Right ventricle myocardium inferior (tissue), 1 donor: ENCODE measurements at places on chromosomes 1 and 21. TPM values are rescaled to one million over a fixed set of nuclear protein-coding genes. Genes with fewer than 3 reads are reported as not detected.
A peak's percentile ranks its signal among the peaks of the same experiment; 100 is the strongest.

Gene LIPI
- total RNA-seq, result not detected

Gene MYOG
- not detected for total RNA-seq

Gene LRRN2
- 1.5 TPM for total RNA-seq

Gene MATN1
- not detected for total RNA-seq

Gene RBM11
- 0.14 TPM for total RNA-seq

- DNase-seq, result no peak
Measured at GRCh38 chr21:41927727-41928409, 25.9 kb downstream of the C2CD2 start.

GRCh38 chr1:151047591-151047924 is at the start of gene C1orf56:
Gene C1orf56 (plus strand): TSS chr1:151047751. CDS start chr1:151047848, 97 bp downstream.
- peak; percentile 85 for DNase-seq

- DNase-seq, result no peak
Measured at GRCh38 chr1:31228986-31229385, 10.7 kb downstream of the NKAIN1 start.
